ENCODE measurements at places on chromosomes 16 and 17.

DNA sequence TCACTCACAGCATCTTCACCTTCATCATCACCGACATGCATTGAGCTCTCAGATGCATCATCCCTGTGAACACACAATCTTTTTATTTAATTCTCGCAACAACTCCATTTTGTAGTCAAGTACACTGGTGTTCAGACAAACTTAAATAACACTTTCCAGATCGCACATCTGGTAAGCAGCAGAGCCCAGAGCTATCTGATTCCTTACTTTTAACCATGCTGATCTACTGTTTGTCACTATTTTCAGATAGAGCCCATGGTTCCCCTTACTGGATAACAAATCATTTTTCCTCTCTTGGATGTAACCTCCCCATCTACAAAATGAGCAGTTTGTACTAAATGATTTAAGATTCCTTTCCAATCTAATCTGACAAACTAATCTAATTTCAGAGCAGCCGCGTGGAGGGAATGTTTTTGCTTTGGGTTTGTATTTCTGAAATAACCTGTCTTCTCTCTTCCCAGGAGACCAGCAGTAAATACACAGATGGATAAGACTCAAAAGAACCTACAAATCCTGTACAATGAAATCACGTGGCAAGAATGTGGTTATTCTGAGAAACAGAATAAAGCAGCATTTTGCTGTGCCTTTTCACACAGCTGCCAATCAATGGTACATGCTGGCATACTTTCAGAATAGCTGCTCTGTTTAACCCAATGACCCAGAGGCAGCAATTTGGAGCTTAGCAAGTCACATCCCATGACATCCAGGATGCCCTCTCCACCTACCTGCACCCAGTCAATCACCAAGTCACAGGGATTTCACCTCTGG, 72.9 kb upstream of the CCL2 start:
- no peak for DNase-seq

DNA sequence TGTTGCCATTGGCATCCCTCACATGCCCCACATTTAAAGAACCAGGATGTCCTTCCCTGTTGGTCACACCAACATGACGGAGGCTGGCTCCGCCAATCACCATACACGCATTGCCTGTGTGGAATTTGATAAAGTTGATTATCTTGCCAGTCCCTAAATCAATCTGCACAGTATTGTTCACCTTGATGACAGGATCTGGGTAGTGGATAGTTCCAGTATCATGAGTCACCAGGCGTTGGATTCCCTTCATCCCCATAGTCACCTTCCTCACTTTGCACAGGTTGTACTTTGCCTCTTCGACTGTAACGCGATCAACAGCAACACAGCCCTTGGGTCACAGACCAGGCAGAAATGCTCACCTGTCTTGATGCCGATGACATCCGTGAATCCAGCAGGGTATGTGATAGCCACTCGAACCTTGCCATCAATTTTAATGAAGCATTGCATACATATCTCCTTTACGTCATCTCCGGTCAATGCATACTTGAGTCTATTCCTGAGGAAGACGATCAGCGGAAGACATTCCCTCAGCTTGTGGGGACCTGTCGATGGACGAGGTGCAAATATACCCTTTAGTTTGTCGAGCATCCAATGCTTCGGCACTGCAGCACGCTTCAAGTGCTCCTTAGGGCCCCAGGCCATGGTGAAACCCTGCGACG, 14.2 kb downstream of the CTRB2 start:
- DNase-seq: no peak

DNA sequence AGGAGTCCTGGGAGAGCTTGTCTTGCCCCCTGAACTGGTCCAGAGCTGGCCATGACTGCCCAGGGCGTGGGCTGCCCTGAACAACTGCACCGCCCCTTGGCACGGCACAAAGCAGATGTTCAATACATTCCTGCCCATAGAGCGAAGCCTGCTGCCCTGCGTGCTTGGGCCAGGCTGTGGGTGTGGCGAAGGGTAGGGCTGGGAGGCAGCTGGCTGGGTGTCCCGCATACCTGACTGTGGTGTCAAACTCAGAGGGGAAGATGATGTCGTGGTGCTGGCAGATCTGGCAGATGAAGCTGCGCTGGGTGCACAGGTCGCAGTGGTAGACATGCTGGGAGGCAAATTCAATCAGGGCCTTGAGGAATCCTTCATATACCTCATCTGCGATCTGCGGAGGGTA, 124.2 kb upstream of the SMURF2 start:
- no peak for DNase-seq

DNA sequence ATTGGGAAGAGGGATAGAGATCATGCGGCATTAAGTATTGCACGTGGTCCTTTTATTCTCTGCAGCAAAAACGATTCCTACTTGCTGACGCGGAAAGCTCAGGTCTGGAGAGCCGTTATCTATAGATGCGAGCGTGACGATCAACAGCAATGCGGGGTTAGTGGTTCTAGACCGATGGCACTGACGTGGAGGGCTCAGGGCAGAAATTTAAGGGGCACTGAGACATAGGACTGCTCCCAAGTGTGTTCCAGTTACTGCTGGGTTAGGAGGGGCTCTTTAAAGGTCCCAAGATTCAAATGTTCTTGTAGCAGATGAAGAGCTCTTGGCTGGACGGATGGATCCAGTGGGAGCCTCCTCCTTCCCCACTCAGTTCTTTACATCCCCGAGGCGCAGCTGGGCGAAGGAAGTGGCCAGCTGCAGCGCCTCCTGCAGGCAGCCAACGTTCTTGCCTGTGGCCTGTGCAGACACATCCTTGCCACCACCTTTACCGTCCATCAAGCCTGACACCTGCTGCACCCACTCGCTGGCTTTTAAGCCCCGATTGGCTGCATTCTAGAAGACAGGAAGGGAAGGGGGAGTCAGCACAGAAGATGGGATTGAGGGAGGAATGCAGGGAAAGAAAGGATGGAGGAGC, 732 bp upstream of the EXOSC6 start:
- DNase-seq: no peak

GRCh38 chr16:35743101-35743692, 2283.8 kb downstream of the TP53TG3F start:
- DNase-seq: no peak

GRCh38 chr17:27871407-27871806, 21.8 kb downstream of the LYRM9 start:
- no peak for DNase-seq

DNA sequence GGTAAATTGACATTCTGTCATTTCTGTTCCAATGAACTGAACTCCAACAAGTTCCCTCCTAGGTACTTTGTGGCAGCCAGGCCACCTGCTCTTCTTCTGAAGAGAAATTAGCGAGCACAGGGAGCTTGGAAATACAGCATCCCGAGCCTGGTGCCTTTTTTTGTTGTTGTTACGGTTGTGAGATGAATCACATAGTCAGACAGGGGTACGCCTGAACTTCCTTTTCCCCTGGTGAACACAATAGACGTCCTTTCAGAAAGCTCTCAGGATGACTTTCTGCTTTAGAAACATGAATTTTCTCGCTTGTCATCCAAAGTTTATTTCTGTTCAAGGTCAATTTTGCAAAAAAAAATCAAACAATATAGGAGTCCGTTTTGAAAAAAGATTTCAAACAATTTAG, 53.9 kb upstream of the XYLT1 start:
- DNase-seq: no peak

DNA sequence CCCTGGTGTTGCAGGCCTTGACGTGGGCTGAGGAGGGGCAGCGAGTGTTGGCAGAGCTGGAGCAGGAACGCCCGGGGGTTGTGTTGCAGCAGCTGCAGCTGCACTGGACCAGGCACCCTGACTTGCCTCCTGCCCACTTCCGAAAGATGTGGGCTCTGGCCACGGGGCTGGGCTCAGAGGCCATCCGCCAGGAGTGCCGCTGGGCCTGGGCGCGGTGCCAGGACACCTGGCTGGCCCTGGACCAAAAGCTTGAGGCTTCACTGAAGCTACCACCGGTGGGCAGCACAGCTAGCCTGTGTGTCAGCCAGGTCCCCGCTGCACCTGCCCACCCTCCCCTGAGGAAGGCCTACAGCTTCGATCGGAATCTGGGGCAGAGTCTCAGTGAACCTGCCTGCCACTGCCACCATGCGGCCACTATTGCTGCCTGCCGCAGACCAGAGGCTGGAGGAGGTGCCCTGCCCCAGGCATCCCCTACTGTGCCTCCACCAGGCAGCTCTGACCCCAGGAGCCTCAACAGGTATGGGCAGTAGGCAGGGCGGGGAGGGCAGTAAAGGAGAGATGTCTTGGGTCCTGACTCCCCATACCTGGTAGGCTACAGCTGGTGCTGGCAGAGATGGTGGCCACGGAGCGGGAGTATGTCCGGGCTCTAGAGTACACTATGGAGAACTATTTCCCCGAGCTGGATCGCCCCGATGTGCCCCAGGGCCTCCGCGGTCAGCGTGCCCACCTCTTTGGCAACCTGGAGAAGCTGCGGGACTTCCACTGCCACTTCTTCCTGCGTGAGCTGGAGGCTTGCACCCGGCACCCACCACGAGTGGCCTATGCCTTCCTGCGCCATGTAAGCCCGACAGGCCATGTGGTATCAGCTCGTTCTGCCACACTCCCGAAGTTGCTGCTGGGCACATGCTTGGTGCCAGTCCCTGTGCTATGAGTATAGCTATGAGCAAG, 5.6 kb downstream of the PLEKHG4 start:
- DNase-seq: no peak

All from stimulated activated naive B cell treated with anti-CD40 and anti-IgM and Interleukin-4, amounts not matched to agents 10 μg/mL and 1 μg/mL and 100 μg/mL, for 72 hours (primary cell).